ENCODE measurements at places on chromosomes 1 and 21.

- DNase-seq: no peak
Measured at GRCh38 chr1:191609305-191609704, 549.0 kb upstream of the RGS18 start.

DNA sequence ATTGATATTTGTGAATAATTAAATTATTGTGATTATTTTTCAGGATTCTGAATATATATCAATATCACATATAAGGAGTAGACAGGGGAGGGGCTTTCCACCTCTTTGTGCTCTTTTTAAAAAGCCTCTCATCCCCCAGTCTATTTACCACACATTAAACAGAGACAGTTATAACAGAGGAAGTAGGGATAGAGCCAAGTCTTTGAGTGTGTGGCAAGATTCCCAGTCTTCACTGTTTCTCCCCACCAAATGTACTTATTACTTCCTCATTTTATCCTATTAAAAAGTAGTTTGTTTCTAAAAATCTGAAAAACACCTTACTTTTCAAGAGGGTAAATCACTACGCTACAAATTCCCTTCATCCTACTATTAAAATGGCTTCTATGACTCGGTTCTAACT is 46.7 kb downstream of the EPS15 start:
- no peak for DNase-seq

GRCh38 chr1:93607814-93608186 is 73.8 kb downstream of the BCAR3 start:
- no peak for DNase-seq

DNA sequence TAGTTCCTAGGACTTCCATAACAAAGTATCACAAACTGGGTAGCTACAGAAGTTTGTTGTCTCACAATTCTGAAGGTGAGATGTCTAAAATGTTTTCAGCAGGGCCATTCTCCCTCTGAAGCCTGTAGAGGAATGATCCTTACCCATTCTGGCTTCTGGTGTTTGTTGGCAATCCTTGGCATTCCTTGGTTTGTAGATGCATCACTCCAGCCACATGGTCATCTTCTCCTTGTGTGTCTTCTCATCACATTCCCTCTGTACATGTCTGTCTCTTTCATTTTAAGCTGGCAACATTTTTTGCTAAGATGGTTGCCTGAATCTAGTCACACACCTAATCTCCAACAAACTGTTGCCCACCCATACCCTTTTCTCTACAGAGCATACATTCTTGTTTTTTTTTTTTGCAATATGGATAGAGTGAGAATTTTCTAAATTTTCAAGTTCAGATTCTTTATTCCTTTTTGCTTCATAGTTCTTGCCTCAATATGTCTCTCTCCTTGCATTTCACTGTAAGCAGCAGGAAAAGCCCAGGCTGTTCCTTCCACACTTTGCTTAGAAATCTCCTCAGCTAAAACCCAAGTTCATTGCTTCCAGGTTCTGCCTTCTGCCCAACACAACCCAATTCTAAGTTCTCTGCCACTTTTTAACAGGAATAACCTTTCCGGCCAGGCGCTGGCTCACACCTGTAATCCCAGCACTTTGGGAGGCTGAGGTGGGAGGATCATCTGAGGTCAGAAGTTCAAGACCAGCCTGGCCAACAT is 18.3 kb downstream of the ZBED6 start:
- DNase-seq: no peak

GRCh38 chr1:85463731-85464496 is 1.0 kb downstream of the DDAH1 start:
- DNase-seq: no peak

GRCh38 chr1:204706838-204707509 is 21.4 kb upstream of the LRRN2 start:
- no peak for DNase-seq

DNA sequence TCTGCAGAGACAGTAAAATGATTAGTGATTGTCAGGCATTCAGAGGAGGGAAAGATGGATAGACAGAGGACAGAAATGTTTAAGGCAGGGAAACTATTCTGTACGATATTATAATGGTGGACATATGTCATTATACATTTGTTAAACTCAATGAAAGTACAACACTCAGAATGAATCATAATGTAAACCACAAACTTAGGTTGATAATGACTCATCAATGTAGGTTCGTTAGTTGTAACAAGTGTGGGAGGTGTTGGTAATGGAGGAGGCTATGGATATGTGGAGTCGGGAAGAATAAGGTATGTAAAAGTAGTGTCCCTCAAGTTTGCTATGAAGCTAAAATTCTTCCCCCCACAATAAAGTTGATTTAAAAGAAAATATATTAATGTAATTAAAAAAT is 455.0 kb downstream of the BRINP3 start:
- no peak for DNase-seq

DNA sequence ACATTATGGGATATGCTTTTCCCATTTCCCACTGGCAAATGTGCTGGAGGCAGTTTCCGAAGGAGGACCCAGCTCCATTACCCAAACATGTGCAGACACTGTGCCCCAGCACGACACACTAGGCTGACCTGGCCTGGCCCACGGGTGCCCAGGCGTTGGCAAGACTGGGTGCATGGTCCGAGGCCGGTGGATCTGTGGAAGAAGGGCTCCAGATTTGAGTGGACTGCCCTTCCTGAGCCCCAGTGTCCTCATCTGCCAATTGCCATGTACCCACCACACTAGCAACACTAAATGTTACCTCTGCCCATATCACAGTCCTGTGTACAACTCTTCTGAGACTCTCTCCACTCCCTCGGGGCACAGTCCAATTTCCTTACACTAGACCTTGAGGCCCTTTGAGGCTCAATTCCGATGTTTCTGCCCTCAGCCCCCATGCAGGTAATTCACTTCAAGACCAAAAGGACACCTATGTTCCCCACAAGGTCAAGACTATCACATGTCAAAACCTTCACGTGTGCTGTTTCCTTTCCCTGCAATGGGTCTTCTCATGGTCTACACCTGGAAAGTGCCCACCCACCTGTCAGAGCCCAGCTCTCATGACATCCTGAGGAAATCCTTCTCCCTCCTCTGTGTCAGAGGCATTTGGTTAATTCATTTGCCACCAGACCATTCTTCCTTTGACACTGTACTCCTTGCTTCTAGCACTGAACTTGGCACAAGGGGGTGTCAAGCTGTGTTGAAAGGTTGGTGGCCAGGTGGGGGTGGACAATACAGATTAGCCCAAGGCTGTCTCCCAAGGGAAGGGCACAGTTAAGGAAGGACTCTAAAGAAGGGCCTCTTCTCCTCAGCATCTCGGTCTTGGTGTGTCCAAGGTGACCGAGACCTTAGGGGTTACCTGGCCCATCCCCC is 124.9 kb downstream of the DMRTB1 start:
- no peak for DNase-seq

GRCh38 chr1:230272557-230272956 is 153.6 kb downstream of the PGBD5 start:
- DNase-seq: no peak

All from stimulated activated CD8-positive, alpha-beta memory T cell treated with anti-CD3 and anti-CD28 coated beads, Interleukin-7, amount 100 ng/mL, for 4 hours (primary cell).